ENCODE measurements at places on chromosomes 2 and 18. TPM values are rescaled to one million over a fixed set of nuclear protein-coding genes. Genes with fewer than 3 reads are reported as not detected.
A peak's percentile ranks its signal among the peaks of the same experiment; 100 is the strongest.

- DNase-seq = no peak
These were observed 57.1 kb upstream of the GPR45 start for GRCh38 chr2:105184420-105184819.

GRCh38 chr2:221747289-221747972, 175.3 kb upstream of the EPHA4 start:
- DNase-seq = peak; percentile 12

DNA sequence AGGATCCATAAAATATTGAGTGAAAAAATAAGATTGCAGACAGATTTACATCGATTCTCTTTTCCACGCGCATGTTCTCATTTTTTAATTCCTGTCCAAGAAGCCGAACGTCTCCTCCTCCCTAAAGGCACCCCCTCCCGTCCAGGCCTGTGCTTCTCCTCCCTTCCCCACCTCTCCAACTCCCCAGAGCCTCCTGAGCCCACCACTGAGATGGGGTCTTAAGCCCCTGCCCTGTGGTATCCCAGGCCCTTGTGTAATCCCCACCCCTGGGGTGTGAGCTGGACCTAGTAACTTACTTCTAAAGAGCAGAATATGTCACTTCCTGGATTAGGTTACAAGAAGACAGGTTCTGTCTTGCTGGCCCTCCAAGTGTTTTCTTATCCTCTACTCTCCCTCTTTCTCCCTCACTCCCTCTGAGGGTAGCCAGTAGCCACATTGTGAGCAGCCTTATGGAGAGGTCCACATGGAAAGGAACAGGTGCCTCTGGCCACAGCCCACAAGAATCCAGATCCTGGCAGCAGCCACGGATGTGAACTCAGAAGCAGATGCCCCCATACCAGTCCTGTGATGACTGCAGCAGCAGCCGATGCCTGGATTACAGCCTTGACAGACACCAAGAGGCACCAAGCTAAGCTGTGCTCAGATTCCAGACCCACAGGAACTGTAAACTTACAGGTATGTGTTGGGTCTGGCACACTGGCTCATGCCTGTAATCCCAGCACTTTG, 39.6 kb upstream of the OTOS start:
- DNase-seq = peak; percentile 98

DNA sequence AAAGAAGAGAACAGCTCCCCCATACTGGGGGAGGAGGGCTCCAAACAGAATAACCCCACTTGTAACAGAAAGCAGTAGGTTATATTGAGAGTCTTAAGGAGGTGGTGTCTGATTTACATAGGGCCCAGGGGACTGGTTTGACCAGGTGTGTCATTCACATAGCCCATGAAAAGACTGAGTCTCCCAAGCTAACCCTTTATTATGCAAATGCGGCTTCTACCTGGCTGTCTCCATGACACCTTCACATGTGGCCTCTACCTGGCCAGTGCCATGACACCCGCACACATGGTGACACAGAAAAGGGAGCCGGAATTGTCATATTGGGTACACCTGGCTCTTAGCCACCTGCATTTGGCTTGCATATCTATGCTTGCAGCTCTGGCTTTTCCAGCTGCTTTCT, 1057.2 kb upstream of the PIK3C3 start:
- no peak for DNase-seq

DNA sequence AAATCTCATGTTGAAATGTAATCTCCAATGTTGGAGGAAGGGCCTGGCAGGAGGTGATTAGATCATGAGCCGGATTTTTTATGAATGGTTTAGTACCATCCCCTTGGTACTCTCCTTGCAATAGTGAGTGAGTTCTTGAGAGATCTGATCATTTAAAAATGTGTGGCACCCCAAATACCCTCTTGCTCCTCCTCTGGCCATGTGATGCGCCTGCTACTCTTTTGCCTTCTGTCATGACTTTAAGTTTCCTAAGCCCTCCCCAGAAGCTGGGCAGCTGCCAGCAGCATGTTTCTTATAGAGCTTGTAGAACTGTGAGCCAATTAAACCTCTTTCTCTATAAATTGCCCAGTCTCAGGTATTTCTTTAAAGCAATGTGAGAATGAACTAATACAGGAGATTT, 72.6 kb upstream of the FIGN start:
- DNase-seq = no peak

DNA sequence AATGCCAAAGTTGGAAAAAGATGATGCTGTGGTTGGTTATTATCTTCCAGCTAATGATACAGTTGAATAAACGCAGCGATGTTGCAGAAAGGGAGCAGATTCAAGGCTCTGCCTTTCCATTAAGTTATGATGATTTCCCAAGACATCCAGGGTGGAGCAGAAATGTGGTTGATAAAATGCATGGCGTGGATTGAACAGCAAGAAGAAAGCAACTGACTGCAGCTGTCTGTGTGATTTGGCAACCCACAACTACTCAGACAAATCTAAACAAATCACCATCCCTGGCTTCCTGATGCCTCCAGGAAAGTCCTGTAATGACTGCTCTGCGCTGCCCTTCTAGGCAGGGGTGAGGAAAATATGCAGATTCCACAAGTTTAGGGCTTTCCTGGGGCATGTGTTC, 166.3 kb downstream of the NRP2 start:
- DNase-seq = peak; percentile 75

- no peak for DNase-seq
These were observed 37.5 kb upstream of the PTH2R start for GRCh38 chr2:208369091-208369490.

GRCh38 chr2:21535826-21536225, 412.1 kb downstream of the TDRD15 start:
- DNase-seq = no peak

ABHD3 gene
- total RNA-seq = 1.4 TPM

NOSTRIN gene
- not detected for total RNA-seq

SCN2A gene
- 0.56 TPM for total RNA-seq

GKN1 gene
- total RNA-seq = not detected

GALNT5 gene
- 25.6 TPM for total RNA-seq
